ENCODE measurements at places on chromosomes 3 and 15.

- no peak for DNase-seq
Measured at GRCh38 chr15:61396235-61396919, 167.3 kb upstream of the RORA start.

DNA sequence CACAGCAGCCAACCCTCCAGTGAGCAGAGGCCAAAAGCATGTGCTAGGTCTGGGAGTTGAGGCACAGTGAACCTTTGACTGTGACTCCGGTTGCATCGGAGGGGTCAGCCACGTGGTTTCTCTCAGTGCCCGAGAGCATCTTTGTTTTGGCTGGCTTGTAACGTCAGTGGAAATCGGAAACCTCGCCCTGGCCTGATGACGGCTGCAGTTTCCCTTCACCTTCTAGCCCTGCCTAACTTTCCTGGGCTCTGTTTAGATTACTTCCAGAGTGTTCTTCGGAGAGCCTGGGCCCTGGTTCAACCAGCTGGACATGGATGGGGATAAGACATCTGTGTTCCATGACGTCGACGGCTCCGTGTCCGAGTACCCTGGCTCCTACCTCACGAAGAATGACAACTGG lies 56.6 kb downstream of the MESD start:
- no peak for DNase-seq

DNA sequence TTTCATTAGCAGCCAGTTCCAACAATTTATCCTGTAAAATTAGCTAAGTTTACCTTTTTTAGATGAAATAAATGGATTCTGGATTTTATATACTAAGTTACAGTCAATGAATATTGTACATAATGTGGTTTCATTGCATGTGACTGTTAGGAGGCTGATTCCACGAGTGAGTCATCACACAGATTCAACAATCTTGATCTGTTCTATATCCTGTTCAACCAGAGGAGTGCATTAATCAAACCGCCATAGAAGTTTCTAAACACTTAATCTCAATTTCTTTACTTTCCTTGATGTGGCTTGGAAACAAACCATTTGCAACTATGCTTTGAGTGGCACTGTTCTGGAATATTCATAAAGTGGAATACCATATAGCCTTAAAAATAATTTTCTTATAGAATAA lies 15.3 kb downstream of the DNAJC13 start:
- DNase-seq = no peak

DNA sequence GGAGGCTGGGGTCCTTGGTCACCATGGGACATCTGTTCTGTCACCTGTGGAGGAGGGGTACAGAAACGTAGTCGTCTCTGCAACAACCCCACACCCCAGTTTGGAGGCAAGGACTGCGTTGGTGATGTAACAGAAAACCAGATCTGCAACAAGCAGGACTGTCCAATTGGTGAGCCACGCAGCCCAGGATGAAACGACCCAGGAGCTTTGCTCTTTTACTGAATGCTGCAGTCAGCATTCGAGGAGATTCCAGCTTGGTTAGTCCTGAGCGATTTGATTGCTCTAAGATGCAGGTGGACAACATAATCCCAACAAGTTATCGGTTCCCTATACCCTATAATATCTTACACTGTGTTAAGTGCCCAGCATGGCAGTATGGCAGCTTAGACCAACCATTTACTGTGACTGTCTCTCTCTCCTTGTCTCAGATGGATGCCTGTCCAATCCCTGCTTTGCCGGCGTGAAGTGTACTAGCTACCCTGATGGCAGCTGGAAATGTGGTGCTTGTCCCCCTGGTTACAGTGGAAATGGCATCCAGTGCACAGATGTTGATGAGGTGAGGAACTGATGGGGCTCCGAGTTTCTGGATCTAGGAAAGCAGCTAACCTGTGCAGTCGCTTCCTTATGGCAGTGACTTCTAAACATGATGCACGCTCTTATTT lies 7.8 kb downstream of the THBS1 start:
- DNase-seq = no peak

- DNase-seq = no peak
Measured at GRCh38 chr3:150740733-150741496, 22.1 kb downstream of the SIAH2 start.

DNA sequence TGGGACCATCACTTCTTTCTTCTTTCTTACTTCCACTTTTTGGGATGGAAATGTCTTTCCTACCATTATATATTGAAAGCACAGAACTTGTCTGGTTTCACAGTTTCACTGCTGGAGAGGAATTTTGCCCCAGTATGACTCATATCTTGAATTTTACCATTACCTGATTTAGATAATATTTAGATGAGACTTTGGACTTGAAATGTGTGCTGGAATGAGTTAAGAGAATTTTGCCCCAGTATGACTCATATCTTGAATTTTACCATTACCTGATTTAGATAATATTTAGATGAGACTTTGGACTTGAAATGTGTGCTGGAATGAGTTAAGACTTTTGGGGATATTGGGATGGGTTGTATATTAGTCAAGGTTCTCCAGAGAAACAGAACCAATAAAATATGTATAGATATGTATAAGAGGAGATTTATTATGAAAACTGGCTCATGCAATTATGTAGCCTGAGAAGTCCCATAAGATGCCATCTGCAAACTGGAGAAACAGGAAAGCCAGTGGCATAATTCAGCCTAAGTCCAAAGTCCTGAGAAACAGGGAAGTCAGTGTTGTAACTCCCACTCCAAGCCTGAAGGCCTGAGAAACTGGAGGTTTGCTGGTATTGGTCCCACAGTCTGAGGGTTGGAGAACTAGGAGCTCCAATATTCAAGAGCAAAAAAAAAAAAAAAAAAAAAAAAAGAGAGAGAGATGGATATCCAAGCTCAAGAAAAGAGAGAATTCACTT lies 1029.2 kb downstream of the EPHA3 start:
- no peak for DNase-seq

- DNase-seq = no peak
Measured at GRCh38 chr3:4220065-4220464, 83.1 kb upstream of the SETMAR start.

GRCh38 chr3:194449913-194450312 lies 36.9 kb downstream of the ATP13A3 start:
- no peak for DNase-seq

DNA sequence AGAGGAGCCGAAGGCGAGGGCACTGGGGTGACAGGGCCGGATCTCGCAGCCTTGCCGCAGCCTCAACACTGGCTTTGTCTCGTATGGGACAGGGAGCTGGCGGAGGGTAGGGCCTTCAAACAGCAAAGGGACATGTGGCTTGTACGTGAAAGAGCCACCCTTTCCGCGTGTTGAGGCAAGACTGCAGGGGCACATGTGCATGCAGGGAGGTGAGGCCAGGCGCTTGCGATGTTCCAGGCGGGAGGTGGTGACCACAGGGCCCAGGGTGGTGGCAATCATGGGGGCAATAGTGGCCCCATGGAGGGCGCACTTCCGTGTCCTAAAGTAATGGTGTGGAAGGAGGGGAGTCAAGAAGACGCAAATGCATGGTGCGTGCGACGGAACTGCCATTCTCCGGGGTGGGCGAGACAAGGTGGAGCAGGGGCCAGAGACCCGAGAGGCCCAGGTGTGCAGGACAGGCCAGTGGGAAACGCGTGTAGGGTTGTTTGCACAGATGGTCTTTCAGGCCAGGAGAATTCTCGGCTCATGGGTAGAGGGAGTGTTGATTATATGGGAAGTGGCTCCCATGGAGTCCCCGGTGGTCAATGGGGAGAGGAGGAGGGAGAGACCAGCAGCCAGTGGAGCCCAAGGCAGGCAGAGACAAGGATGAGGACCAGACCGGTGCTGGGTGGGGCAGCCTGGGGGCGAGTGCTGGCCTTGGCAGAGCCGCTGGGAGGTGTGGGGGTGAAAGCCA lies 45.8 kb upstream of the PCSK6 start:
- DNase-seq = no peak

DNA sequence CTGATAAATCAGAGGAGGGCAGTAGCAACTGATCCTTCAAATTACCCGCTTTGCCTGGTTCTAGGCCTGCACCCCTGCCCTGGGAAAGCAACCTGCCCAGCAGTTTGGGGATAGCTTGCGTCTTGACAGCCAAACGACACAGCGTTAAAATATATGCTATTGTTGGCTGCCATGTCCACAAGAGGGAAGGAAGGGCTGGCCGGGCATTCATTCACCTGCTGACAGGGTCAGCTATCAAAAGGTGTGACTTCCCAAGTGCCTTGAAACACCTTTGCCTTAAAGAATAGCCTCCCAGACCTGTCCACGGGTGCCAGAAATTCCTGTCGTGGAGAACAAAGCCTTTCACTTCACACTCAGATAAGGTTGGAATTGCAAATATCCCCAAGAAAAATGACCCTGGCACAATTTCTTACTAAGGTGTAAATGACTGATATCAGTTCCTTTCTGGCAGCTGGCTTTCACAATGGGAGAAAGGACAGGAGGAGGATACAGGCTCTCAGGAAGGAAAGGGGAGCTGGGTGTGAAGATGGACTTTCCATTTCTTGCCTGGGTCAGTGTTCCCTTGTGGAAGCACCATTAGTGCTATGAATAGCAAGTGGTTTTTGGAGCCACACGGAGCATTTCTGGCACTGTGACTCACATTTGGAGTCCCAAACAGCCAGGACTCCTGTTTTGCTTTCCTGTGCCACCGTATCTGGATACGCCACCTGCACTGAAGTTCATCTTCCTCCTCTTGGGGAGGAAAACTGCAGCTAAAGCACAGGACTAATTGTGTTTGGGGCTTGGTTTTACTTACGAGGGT lies 19.2 kb downstream of the ALDH1A3 start:
- no peak for DNase-seq

GRCh38 chr3:69189487-69189886 lies 67.1 kb upstream of the LMOD3 start:
- no peak for DNase-seq
